ENCODE measurements at places on chromosomes 3 and 15.

DNA sequence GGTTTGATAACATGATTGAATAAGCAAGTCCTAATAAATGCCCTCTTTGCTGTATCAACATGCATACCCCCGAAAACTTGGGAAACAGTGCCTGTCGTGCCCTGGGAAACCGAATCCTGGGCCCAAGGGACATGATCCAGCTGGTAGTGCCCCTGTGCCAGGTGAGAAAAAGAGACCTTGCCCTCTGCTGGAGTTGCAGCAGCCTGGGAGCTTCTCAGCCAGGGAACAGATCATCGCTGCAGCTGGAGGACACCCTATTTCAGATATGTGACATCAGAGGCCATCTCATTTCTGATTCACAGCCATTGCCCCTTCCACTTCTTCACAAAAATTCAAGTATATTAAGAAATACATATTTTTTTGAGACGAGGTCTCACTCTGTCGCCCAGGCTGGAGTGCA, 32.3 kb downstream of the STOML1 start:
- DNase-seq: no peak

DNA sequence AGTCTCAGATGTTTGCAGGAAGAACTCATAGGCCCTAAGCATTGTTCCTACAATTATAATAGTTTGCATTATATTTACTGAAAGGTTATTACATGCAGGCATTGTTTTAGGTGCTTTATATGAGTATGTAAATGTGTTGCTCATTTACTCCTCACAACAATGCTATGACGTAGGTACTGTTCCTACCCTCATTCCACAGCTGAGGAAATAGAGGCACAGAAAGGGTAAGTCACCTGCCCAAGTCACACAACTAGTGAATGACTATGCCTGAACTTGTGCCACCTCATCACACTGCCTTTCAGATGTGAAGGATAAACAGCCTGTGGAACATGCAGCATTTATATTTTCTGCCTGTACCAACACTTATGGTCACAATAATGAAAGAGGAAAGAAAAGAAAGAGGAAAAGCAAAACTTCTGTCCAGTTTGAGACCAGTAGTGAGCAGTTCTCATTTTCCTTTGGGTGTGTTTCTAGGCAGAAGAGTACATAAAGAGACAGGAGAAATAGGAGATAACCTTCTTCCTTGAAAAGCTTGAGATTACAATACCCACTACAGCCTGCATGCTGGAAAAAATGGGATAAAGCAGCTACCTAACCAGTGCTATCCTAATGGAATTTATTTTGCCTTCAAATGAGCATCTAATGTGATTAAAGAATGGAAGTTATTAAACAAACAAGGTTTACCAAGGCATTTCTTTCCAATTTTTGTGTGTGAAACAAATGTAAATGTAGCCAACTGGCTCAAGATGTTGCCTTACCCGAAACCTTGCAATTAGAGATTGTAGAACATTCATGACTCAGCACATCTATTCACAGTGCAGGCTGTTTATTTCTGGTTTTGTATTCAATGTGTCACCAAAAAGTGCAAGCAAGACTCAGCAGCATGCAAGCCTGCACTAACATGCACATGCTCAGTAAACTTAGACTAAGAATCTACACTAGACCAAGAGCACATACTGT, 20.5 kb upstream of the ENTPD3 start:
- DNase-seq: no peak

DNA sequence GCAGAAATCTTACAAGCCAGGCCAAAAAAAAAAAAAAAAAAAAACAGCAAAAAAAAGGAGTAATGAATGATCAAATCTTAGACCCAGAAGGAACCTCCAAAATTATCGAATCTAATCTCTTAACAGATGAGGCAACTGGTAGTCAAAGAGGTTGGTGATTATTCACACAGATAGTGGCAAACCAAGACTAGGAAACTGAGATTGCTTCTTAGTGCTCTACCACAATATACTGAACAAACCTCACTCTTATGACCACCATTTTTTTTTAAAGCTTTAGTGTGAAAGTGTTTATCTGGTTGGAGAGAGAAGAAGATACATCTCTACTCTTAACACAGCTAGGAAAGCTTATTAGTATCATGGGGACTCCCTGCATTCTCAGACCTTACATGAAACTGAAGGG, 17.3 kb downstream of the ATOSA start:
- DNase-seq: peak; percentile 21

- no peak for DNase-seq
These were observed 196.3 kb upstream of the ALCAM start for GRCh38 chr3:105170423-105170822.

DNA sequence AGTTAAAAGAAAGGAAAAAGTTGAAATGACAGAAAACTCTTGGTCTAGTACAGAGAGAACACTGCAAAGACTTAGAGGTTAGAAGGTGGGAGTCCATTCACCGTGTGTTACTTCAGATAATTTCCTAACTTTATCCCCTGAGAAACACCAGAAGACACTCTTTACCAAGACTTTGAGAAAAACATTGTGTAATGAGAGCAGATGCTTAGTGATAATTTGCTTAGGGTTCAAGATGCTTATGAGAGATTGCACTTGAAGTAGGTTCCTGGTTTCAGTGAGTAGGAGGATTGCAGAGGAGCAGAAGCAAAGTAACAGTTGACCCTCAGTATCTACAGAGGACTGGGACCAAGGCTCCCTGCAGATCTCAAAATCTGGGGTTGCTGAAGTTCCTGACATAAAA, 594.1 kb downstream of the NR2F2 start:
- DNase-seq: no peak

- DNase-seq: no peak
These were observed 60.9 kb upstream of the DIPK2A start for GRCh38 chr3:143910756-143911155.

GRCh38 chr3:114260152-114260551, 22.8 kb upstream of the ZNF80 start:
- DNase-seq: no peak

GRCh38 chr15:66631616-66632263, 65.9 kb upstream of the LCTL start:
- no peak for DNase-seq

- no peak for DNase-seq
These were observed 2.9 kb downstream of the SETMAR start for GRCh38 chr3:4306091-4306490.

- DNase-seq: no peak
These were observed 58.8 kb downstream of the KAT2B start for GRCh38 chr3:20099060-20099459.

GRCh38 chr15:33094336-33094735, 100.2 kb downstream of the FMN1 start:
- DNase-seq: no peak

- no peak for DNase-seq
These were observed 36.6 kb upstream of the MGLL start for GRCh38 chr3:127858937-127859336.

GRCh38 chr15:95799286-95800200, 531.0 kb upstream of the NR2F2 start:
- DNase-seq: no peak

- no peak for DNase-seq
These were observed 130.6 kb downstream of the IGF1R start for GRCh38 chr15:98778960-98779359.

DNA sequence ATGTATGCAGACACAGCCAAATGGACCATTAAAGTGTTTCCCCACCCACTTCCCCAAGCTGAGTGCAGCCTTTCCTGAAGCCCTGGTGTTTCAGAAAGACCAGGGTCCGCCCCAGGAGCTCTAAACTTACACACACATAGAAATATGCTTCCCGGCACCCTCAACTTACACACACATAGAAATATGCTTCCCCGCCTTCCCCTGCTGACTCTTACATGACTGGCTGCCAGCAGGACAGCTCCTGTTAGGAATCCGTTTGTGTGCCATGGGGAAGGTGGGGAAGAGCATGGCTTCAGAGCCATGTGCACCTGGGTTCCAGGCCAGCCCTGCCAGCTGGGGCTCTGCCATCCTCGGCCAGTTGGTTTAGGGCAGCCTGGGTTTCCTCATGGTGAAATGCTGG, 3.6 kb downstream of the CLEC3B start:
- no peak for DNase-seq

- no peak for DNase-seq
These were observed 82.2 kb downstream of the SCN11A start for GRCh38 chr3:38969317-38970235.

GRCh38 chr3:14823910-14824629, 5.3 kb downstream of the FGD5 start:
- DNase-seq: no peak

GRCh38 chr3:121998030-121998580, 23.9 kb downstream of the ILDR1 start:
- DNase-seq: peak; percentile 66

DNA sequence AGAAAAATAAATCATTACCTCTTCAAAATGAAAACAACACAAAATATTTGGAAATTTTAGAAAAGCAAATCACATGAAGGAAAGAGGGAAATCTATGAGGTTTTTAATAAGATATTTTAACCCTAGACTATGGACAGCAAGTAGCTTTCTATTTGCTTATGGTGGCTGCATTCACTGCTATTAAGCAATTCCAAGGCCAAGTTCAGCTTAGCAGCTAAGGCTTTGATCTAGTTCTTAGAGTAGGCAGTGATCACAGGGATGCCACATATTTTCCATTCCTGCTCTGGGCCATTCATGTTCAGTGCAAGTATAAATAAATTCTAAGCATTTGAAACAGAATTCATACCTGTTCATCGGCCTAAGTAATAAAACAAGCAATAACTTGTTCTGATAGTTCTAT, 235.3 kb downstream of the CDIN1 start:
- no peak for DNase-seq

GRCh38 chr3:42702066-42702951, at the start of gene HHATL:
TSS of gene HHATL (minus strand) at chr3:42702798. CDS start at chr3:42700826, 1,972 bp downstream.
- no peak for DNase-seq

DNA sequence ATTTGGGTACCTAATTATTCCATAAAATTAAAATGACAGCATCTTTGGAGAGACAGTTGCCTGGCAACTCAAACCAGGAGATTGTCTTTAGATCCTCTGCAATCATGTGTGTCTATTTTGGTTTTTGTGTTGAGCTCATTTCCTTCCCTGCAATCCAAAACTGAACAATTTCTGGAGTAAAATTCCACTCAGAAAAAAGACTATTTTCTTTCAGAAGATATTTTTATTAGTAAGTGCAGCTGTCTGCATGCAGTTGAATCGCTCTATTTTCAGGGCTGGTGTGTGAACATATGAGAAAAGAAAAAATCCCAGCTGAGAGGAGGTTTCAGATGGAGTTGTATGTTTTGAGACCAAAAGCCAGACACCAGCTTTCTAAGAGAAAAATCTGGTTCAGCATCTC, 41.9 kb upstream of the DYNC1LI1 start:
- no peak for DNase-seq

- DNase-seq: no peak
These were observed 674.0 kb downstream of the OTOL1 start for GRCh38 chr3:162170581-162170980.

DNA sequence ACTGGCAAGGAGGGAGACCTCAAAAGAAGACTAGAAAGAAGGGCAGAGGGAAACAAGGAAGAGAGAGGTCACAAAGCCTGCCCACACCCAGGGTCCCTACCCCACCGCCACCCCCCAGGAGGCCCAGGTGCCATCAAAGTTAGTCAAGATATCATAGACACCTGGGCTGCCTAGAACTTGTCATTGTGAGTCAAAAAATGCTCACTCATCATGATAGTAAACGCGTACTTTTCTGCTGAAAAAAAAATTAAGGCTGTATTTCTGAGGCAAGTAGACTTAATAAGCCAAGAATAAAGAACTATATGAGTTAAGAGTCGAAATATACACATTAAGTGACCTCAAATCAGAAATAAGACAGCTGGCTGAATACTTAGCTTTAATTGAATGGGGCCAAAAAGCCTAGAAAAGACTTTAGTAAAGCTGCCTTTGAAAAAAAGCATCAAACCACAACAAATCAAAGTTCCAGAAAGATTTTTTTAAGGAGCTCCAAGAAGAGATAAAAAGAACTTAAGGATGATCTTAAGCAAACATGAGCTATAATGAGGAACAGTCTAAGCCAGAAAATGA, 415.5 kb upstream of the PPP2R3A start:
- no peak for DNase-seq

- peak; percentile 73 for DNase-seq
These were observed 596.7 kb downstream of the FGF12 start for GRCh38 chr3:192130534-192131132.

- DNase-seq: no peak
These were observed 16.6 kb downstream of the SEMA3F start for GRCh38 chr3:50171540-50172301.

DNA sequence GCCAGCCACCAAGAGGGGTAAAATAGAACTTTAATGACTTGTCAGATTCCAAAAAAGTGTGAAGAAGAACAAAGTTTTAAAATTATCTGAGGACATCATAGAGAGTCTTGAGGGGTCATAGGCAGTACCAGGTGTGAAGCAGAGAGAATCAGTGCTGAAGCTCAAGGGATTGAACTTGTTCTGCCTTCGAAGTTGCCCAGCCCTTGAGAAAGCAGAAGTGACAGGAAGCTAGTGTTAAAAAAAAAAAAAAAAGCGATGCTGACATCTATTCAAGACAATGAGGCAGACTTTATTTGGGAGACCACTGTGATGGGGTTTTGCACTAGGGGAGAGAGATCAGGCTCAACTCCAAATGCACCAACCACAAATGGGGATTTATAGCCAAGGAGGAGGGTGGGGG, 21.8 kb downstream of the FBXO22 start:
- DNase-seq: no peak

GRCh38 chr3:140911822-140912221, 29.8 kb upstream of the SLC25A36 start:
- DNase-seq: no peak

DNA sequence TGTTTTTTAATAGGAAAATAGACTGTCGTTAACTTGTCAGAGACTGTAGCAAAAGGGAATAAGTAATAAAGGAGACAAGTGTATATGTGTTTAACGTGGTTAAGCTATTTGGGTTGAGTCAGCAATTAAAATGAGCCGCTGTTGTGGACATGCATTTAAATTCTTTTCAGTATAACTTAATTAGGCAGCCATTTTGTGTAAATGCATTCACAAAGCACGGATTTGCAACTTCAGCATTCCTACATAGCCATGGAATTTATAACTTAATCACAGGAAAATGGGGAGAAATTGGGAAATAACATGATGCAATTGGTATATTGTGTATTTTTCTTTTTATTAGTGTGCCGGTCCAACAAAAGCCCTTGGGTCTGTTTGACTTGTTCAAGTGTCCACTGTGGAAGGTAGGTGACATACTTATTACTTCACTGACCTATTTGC, 27.9 kb downstream of the USP3 start:
- DNase-seq: no peak

DNA sequence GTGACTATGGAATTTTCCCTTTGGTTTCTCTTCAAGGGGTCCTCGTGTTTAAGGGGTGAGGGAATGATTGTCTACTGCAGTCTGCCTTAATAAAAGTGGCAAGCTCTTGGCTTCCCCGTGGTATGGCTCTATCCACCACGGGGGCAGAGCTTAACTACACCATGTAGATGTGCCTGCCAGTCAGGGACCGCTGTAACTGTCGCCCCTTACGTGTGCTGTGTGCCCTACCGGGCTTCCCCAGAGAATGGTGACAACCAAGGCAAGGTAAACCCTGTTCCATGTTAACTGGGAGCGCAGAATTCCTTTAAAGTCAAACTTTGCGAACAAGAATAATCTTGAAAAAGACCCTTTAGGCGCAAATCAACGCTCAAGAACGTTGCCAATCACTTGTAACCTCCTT, 966 bp upstream of the C3orf80 start:
- no peak for DNase-seq

GRCh38 chr3:72818905-72819304, 29.3 kb downstream of the SHQ1 start:
- DNase-seq: peak; percentile 59

Measured in GM12865 (cell line).